ENCODE measurements at places on chromosomes 1 and 21.

DNA sequence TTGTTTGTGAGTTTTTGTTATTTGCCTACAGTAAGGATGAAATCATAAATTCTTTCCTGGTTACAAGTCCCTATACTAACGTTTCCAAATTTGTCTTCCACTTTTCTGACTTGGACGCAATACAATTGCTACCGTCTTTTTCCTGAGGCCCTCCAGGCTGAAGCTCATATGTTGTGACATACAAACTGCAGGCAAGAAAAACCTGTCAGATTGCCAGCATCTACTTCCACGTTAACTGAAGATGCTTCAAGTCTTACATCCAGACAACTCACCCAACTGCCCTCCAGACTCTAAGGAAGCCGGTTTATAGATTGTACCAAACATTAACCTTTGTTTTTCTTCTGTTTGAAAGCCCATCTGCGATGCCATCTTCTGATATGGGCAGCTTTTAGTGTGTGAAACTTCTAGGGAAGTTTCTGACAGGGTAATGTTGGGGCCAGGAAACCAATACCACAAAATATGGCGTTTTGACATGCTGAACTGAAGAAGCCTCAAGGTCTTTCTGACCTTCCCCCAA is 21.4 kb upstream of the RNF11 start:
- peak; percentile 76 for DNase-seq

- DNase-seq, result no peak
These were observed 98.0 kb downstream of the TGFBR3 start for GRCh38 chr1:91787919-91788318.

DNA sequence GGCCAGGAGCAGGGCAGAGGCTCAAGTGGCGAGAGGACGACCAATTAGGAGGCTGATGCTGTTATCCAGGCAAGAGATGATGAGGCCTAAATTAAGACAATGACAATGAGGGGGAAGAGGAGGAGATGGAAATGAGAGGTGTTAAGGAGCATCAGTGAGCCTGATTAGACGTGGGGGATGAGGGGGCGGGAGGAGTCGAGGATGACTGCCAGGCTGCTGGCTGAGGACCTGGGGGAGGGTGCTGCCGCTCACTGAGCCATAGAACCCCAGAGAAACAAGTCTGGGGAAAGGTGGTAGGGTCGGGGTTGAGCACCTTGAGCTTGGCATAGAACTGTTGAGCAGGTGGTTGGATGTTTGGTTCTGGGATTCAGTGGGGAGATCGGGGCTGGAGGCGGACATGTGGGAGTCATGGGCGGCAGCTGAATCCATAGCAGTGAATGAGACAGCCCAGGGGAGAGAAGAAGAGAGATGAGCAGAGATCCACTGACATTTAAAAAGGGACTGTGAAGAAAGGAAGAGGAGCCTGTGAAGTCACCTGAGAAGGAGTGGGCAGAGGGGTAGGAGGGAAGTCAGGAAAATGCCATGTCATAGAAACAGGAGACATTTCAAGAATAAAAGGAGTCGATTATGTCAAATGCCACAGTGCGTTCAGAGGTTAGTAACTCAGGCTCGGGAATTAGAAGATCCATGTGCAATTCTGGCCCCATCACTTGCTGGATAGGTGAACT is 28.5 kb downstream of the DLGAP3 start:
- DNase-seq, result no peak

DNA sequence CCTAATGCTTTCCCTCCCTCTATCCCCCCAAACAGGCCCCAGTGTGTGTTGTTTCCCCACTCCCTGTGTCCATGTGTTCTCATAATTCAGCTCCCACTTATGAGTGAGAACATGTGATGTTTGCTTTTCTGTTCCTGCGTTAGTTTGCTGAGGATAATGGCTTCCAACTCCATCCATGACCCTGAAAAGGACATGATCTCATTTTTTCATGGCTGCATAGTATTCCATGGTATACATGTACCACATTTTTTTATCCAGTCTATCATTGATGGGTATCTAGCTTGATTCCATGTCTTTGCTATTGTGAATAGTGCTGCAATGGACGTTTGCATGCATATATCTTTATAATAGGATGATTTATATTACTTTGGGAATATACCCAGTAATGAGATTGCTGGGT is 8.7 kb downstream of the PRSS38 start:
- no peak for DNase-seq

- peak; percentile 65 for DNase-seq
These were observed 796.9 kb downstream of the ADGRL2 start for GRCh38 chr1:82597649-82598048.

DNA sequence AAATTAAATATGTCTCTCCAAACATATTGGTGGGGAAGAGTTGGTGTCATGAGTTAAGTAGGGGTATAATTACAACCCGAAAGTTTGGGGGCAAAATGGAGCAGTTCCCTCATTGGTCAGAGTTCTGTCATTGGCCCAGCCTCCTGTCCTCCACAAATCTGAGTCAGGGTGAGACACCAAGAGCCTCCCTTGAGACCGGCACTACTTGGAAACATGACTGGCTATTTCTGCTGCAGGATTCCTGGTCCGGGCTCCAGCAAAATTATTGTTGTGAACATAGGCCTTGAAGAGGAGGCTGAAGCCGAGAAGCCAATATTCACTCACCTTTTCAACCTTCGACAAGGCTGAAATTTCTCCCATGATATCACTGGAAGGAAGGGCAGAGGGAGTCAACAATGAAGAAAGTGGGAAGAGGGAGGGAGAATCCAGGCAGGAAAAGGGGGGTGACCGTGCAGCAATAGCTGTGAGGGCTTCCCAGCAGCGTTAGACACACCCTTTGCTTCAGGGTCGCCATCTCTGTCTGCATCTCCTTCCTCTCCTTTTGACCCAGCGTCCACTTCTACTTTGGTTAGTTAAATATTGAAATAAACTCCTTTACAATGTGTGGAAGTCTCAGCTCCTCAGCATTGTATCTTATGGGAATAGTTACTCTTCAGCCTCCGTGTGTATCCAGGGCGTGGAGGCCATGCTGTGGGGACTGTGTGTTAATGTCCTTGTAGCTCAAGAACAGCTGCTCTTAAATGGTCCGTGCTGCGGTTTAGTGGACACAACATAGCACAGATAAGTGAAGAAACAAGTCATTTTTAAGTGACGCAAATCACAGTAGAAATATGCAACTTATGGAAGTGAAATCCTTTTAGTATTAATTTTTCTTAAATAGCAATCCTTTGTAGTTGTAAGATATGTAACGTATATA is 307.4 kb downstream of the DISC1 start:
- no peak for DNase-seq

DNA sequence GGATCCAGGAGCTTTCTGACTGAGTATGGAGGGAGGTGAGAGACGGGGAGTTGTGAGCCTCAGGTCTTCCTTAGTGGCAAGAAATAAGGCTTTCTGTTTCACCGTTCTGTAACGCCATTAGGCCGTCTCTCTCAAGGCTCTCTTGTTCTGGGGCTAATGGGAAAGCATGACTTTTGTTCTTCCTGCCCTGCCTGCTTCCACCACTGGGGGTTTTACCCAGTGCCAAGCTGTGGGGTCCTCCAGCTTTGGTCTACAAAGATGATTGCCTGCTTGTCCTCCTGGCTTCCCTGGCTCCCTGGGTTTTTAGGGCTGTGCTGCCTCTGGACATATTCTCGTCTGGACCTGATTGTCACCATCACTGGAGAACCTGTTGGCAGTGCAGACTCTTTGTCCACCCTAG is 74.8 kb upstream of the TINAGL1 start:
- DNase-seq, result no peak

DNA sequence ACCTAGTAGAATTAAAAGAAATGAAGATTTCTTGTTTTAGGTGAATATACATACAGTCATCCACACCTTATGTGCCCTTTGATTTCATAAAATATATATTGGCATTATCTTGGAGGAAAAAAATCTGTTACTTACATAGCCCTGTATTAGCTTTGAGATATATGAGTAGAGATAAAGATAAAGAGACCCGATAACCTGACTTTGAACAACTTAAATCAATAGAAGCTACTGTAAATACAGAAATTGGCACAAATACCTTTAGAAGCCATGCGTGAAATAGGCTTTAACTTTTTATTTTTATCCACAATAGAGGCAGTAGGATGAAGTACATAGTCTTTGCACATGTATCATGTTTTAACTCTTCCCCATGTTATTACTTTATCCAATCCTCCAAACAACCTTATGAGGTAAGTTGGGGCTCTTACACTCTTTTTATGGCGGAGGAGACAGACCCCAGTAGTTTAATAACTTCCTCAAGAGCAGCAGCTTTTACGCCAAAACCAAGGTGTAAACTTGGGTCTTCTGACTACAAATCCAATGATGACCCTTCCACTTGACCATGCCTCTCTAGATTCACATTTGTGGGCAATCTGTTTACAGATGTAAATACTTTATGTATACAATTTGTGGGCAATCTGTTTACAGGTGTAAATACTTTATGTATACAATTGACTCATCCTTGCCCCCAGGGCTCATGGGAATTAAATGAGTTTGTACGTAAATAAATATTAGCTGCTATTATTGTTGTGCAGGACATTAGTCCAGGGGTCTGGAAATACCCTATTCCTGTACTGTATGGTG is 2.1 kb downstream of the CD55 start:
- DNase-seq, result no peak

- DNase-seq, result no peak
These were observed 28.0 kb downstream of the MCOLN2 start for GRCh38 chr1:84968865-84969264.

DNA sequence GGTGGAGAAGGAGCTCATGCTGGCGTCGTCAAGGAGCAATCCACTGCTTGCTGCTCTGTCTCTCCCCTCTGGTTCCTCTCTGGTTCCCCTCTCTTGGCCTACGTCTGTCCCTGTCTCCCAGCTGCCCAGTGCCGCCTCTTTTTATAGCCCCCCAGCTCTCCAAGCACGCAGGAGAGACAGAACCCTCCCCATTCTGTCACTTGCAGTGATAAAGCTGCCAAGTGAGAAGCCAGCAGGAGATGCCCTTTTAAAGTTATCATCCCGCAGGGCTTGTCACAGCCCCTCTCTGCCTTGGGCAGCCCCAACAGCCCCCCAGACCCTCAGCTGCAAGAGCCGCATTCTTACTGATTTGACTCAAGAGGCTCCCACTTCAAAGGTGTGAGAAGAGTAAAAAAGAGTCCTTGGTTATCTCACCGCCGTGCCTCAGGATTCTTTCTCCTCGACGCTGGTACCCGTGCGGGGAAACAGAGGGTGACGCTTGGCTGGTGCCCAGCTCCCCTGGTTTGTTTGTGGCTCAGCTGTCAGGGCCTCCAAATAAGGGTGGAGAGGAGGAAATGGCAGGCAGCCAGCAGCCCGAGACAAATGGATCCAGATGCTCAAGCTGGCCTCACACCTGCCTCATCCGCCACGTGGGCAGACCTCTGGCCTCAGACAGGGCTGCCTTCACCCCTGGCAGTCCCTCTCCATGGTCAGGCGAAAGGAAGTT is at the start of gene NPPA:
NPPA (minus strand) TSS at position 117 of the 706 bp plus-strand sequence; CDS start at position 18, 99 bp downstream.
- DNase-seq, result peak; percentile 32

DNA sequence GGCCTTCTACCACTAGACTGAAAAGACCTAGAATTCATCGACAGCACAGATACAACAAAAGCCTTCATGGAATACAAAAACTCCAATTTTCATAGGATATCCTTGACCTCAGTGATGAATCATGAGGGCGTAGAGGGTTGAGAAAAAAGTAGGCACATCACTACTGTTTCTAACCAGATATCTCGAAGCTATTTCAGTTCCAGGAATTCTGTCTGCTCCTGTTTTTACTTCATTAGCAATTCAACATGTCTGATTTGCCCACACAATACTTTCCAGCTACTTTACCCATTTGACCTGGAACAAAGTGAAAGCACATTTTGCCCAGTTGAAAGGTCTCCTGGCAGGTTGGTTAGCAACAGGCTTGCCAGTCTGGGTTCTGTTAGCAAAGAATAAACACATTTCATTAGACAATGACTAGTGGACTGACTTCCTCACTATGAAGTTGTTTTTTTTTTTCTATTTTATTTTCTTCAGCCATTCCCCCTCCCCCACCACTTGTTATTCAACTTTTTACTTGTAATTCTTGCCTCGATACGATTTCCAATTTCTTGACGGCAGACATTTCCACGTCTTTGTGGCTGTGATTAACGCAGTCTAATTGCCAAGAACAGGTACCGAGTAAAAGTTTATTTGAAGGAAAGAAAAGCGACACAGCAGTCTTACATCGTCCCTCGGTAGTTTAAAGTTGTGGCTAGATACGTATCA is 4.0 kb upstream of the ZBTB18 start:
- DNase-seq, result no peak

GRCh38 chr1:225766967-225767633 is 10.5 kb upstream of the SRP9 start:
- DNase-seq, result peak; percentile 94

GRCh38 chr1:164637461-164638375 is 78.7 kb downstream of the PBX1 start:
- peak; percentile 78 for DNase-seq

DNA sequence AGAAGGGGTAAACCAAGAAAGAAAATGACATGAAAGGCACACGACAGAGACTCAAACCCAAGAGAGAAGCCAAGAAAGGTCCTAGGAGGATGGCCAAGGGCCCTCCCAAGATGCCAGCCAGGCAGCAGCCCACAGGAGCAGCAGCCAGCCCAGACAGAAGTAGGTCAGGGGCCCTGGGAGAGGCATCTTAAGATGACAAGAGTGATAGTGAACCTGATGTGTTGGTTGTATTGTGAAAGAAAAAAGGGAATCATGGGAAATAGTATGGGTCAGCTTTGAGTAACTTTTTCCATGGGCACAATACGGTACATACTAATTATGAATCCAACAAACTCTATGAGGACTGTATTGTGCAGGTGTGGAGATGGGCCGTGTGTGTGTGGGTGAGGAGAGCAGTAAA is 3.3 kb downstream of the CCSAP start:
- DNase-seq, result no peak

GRCh38 chr1:184350573-184350972 is 36.3 kb upstream of the C1orf21 start:
- no peak for DNase-seq
